ENCODE measurements at places on chromosomes 6 and 20.

GRCh38 chr20:60667641-60668040, 584.4 kb upstream of the CDH4 start:
- no peak for DNase-seq

DNA sequence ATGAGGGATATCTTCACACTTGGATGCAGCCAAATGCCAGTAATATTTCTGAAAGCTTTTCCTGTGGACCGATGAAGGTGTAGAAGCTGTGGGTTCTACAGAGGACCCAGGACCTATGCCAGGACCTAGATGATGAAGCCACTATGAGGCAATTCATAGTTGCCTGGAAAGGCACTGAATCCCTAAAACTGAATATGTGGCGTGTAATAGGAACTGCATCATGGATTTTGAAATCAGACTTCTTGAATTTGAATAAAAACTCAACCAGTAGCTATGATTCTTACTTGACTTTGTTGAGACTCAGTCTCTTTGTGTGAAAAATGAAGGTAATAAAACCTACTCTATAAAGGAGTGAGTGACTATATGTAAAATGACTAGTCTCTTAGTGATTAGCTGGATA, 89.9 kb upstream of the SGK1 start:
- no peak for DNase-seq

DNA sequence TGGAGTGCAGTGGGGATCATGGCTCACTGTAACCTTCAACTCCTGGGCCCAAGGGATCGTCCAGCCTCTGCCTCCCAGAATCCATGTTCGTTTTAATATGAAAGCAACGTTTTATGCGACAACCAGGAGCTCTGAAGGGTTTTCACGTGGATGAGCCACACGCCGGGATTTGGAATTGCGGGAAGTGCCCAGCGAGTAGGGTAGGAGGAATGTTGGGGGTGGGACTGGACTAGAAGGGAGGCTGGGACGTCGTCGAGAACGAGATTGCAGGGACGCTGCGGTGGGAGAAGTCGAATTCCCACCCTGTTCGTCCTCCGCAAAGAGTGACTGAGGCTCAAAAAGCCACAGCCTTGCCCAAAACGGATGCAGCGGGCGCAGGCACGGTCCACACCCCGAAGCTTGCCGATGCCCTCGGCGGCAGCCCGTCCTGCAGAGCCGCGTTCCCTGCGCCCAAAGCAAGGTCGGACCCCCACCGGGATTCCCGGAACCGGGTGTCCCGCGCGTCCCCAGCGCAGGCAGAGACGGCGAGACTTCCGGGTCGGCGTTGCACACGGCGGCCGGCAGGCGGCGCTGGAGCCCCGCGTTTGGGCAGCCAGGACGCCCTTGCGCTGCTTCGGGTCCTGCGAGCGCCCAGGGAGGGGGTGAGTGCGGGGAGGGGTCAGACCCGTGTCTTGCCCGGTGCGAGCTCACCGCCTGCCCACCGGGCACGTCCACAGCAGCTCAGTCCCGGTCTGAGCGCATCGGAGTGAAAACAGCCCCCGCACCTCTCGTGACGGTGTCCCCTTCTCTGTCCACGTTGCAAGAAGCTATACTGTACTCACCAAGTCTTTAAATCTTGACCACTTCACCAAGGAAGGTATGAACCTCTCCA, 87.8 kb downstream of the DHX35 start:
- DNase-seq, result peak; percentile 81

DNA sequence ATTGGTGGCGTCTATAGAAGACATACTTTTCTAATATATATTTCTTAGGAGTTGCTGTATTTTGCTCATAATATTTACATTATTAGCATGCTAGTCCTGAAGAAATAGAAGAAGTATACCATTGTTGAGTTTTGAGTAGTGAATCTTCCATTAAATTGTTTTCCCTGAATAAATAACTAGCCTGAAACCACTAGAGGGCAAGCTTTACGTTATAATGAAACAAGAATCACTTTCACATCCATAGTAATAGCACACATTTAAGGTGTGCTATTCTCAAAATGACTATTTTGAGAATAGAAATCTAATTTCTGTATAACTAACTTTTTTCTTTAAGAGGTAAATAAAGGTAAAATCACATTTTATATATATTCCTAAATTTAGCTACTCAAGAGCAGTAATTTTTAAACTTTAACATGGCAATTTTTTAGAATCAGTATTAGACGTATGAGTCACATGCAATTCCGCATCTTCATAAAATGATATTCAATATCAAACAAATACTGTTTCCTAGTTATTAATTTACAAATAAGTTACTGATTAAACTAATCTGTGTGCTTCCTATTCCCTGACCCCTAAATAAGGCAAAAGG, 213.2 kb upstream of the MANEA start:
- DNase-seq, result no peak

GRCh38 chr20:46808565-46808964, 86.1 kb upstream of the EYA2 start:
- no peak for DNase-seq

- no peak for DNase-seq
Observed at GRCh38 chr6:3795836-3796718, 44.6 kb upstream of the PXDC1 start.

DNA sequence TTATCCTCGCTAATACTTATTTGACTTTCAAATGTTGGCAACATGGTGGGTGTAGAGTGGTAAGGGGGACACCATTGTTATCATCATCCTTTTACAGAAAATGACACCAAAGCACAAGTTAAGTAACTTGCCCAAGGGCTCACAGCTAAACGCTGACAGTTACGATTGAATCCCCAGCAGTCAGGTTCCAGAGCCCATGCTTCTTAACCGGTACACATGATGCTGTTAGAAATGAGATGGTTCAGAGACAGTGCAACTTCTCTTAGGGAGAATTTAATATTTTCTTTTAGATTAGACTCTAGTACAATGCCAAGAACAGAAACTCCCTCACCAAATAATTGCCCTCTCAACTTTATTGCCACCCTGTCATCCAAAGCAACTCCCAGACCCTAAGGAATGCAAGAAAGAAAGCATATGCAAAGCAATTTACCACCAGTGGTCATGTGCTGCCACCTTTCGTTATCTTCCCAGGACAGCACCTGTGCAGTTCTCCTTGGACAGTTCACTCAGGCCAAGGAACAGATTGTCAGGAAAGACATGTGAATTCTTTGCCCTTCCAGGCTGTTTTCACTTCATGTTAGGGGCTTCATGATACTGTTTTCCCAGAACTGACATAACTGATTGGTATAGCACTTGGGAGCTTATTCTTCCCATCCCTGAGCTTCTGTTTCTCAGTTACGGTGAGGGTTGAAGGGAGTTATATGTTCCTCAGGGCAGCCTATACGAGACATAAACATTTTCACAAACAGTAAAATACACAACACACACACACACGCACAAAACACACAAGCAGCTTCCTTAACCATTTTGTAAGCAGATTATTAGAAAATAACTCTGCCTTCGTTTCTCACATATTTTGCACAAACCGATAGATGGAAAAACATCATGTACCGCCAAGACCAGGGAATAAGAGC, 5.1 kb downstream of the HLA-DMA start:
- DNase-seq, result no peak

DNA sequence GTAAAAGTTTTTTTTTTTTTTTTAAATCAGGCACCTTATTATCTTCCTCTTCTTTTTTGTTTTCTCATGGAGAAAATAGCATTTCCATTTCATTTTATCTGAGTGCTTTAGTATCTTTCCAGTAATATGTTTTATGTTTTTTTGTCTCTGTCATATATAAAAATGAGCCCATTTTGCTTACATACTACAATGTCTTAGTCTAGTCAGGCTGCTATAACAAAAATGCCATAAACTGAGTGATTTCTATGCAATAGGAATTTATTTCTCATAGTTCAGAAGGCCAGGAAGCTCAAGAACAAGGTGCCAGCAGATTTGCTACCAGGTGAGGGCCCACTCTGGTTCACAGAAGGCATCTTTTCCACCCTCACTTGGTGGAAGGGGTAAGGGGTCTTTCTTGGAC, 35.7 kb upstream of the AIG1 start:
- DNase-seq, result no peak

DNA sequence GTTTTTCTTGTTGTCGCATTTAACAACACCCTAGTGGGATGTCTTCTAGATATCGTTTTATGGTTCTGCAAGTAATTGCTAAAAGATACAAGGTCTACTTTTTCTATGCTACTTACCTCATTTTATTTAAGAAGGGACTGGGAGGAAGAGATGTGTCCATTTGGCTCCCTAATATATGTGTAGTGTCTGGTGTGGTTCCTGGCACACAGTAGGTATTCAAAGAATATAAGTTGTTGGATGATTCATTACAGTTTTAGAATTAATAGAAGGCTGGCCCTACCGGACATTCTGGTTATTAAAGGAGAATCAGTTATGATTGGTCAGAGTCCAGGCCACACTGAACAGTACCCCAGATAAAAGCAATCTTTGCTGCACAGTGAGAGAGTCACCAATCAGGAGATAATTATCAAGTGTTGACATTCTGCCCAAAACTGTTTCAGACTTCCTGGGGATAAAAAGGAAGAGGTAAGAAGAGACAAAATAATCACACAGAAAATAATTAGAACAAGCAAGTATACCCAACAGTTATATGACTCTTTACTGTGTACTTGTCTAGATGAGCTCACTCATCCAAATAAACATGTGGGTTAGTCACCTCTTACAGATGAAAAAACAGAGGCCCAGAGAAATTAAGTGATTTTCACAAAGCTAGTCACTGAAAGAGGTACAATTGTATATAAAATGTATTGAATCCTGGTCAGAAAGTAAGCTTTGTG, 7.0 kb downstream of the TMEM244 start:
- DNase-seq, result no peak

DNA sequence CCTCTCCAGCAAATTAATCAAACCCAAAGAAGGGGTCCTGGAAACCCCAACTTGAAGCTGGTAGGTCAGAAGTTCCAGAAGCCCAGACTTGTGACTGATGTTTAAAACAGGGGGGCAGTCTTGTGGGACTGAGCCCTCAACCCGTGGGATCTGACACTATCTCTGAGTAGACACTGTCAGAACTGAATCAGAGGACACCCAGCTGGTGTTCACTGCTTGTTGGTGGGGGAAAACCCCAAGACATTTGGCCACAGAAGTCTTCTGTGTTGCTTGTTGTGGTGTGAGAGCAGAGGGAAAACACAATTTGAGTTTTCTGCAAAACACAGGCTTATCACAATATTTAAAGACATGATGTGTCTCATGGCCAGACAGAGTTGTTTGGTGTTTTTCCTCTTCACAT, 29.9 kb downstream of the KIF13A start:
- no peak for DNase-seq

DNA sequence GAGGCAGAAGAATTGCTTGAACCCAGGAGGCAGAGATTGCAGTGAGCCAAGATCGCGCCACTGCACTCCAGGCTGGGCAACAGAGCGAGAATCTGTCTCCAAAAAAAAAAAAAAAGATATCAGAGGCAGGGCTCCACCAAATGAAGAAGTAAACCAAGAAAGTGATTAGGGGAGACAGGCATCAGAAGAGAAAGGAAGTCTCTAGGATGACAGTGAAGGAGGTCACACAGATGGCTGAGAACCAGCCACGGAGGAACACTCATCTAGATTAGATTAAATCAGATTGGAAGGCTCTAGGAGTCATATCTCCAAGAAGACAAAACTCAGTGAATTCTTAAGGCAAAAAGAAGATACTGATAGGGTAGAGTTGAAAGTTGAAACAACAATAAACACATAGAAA, 102.2 kb upstream of the CCDC28A start:
- no peak for DNase-seq

- DNase-seq, result no peak
Observed at GRCh38 chr6:120383681-120384080, 950.6 kb downstream of the TBC1D32 start.
